ENCODE measurements at places on chromosomes 3 and 15.

DNA sequence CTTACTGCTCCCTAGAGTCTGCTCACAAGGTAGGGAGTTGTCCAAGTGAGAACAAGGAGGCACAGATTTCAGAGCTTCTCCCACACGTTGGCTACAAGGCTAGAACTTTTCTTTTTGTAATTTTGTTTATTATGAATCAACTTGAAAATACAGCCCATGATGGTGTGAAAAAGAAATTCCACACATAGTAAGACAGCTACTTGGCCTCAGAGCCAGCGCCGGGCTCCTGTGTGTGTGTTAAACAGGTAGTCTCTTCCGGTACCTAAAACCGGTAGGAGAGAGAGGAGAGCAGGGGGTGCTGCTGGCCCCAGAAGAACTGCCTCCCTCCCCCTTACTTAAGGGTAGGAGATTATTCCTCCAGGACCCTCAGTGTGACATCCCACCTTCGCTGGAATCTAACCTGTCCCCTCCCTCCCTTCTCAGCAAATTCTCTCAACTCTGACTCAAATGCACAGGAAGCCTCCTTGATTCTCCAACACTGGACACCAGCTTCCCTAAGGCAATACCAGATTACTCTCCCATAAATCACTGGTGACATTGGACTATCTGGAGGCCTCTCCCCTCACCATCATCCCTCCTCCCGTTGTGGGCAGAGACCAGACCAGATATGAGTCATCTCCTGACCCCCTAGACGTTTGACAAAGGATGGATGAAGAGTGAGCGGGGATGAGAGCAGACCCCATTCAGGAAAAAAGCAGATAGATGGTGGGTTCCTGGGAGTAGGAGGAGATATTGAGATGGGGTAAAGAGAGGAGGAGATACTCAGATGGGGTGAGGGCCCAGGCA, 4.5 kb upstream of the IP6K1 start:
- DNase-seq: no peak

DNA sequence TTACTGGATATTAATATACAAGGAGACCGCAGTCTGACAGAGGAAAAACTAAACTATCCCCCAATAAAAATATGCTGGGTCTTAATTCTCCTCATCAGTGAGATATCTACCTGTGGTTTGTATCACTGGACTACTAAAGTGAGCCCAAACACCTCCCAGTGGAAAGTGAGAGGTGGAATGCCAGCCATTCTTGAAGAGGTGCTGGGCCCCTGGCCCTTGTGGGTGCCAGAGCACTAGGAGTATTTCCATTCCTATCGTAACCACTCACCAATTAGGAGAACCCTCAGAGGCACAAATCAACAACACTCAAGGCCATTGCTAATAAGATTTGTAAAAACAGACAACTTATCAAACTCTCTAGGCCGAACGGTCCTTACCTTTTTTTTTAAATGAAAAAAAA, 121.5 kb upstream of the TSPAN3 start:
- DNase-seq: no peak

GRCh38 chr3:84265768-84266167, 693.0 kb upstream of the CADM2 start:
- no peak for DNase-seq

GRCh38 chr15:73956743-73957135, 30.5 kb downstream of the LOXL1 start:
- DNase-seq: no peak

- no peak for DNase-seq
Observed at GRCh38 chr15:25184356-25185155, 229.8 kb downstream of the SNRPN start.

- peak; percentile 14 for DNase-seq
Observed at GRCh38 chr15:59524331-59524731, 86.3 kb downstream of the FAM81A start.

DNA sequence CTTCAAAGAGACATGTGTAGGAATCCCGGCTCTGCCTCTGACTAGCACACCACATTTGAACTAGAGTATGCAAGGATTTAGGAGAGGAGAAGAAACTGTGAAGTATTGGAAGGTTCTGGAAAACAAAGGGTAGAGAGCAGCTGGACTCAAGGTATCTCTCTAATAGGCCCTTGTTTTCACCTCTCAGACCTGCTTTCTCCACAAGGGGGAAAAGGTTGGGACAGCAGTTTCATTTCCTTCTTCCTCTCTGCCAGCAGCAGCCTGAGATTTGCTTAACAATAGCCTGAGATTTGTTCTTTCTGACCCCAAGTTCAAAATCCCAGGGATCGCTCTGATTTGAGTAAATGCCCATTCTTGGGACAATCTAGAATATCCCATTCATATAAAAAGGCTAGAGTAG, 430.6 kb upstream of the MCTP2 start:
- DNase-seq: no peak
